RKO (cell line): ENCODE measurements at places on chromosomes 1 and 21.

- no peak for DNase-seq
These were observed 39.6 kb upstream of the IRF2BP2 start for GRCh38 chr1:234649432-234650081.

GRCh38 chr1:229186373-229187056, 84.4 kb upstream of the RAB4A start:
- DNase-seq = no peak

GRCh38 chr1:57091642-57092041, 125.8 kb upstream of the C8B start:
- no peak for DNase-seq

GRCh38 chr21:37845535-37845934, 70.7 kb downstream of the KCNJ6 start:
- no peak for DNase-seq

DNA sequence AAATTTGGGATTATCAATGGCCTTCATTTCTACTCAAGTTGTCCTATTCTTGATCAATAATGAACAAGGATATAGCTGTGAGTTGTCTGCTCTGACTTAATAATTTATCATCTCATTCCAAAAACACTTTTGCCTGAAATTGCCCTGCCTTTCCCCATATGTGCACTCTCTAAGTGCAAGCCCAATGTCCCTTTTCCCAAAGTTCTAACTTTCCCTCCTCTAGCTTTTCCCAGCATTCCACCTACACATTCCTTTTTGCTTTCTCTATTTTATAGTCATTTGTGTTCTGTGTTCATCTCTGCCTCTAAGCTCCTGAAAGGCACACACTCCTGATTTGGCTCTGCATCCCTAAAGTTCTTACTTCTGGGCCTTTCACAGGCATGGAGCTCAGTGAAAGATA, 34.7 kb downstream of the SUSD4 start:
- no peak for DNase-seq
